ENCODE measurements at places on chromosomes 11 and 22.

DNA sequence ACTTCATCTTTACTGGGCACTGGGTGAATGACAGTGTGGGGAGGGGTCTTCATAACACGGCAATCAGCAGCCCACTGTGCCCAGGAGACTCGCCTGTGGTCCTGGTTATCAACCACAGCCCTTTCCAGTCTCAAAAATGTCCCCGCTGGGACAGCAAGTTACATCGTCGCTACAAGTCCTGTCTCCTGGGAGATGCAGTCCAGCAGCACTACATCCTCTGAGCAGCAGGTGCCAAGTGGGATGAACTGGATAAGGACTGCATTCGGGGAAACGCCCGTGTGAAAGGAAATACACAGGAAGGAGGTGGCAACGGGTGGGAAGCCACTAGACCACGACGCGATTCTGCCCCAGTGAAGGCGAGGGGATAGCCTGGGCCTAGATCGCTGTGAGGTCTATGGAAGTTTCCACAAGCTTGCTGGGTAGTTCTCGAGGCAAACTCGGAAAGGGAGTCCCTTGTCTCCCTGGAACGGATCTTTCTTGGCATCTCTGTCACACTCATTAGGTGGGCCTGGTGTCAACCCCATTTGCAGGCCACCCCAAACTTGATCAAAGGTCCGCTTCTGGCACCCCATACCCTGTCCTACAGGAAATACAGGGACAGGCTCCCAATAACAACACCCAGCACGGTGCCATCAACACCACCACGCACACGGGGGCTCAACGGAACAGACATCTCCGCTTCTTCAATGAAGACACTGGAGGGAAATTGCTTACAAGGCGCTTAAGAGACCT lies 4.4 kb downstream of the ASCL2 start:
- no peak for DNase-seq

GRCh38 chr11:46452918-46453517 lies 61.4 kb upstream of the CHRM4 start:
- no peak for DNase-seq

GRCh38 chr11:60530454-60531100 lies 15.4 kb downstream of the MS4A13 start:
- DNase-seq = no peak

- no peak for DNase-seq
Measured at GRCh38 chr11:114321621-114322257, 25.5 kb downstream of the NNMT start.

- no peak for DNase-seq
Measured at GRCh38 chr11:44952082-44952481, 1.4 kb upstream of the TP53I11 start.

GRCh38 chr11:124080327-124081001 lies 34.8 kb upstream of the VWA5A start:
- peak; percentile 36 for DNase-seq

GRCh38 chr11:121520243-121521144 lies 67.7 kb upstream of the SORL1-AS1 start:
- DNase-seq = no peak

DNA sequence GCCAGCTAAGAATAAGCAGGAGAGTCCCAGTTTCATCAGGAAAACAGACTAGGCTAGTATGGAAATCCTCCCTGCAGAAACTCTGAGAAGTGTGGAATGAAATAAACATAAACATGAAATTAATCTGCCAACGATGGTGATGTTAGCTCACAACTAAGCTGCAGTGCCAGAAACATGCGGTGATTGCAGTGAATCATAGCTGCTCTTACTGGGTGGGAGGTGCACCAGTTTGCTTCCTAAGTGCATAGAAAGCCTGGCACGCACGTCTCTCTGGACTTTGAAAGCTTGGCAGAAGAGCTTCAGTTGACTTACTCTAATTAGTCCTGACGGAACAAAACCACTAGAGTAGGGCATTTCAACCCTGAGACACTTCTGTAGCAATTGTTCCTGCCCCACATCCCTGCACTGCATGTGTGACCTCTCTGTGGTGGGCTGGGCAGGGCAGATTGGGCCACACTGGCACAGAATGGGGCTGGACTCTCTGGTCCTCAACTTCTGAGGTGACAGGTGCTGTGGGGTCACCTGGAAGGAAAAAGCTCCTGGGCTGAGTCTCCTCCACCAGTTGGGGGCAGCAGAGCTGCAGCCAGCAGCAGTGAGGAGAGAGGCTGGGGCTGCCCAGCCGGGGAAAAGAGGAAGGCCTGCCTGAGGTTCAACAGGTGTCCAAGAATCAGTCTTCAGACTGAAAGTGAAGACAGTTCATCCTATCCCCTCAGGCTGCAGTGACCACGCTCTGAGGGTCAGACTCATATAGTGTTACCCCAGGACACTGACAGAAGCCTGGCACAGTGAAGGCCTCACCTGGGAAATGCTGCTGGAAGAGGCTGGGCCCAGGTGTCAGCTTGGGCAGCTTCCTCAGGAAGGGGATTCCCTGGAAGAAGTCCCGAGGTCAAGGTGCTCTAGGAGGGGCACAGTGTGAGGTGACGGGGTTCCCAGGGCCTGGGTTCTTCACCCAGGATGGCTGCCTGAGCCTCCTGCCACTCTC lies 40.5 kb downstream of the GGTLC2 start:
- peak; percentile 37 for DNase-seq

- DNase-seq = no peak
Measured at GRCh38 chr11:128714881-128715280, 21.0 kb downstream of the FLI1 start.

DNA sequence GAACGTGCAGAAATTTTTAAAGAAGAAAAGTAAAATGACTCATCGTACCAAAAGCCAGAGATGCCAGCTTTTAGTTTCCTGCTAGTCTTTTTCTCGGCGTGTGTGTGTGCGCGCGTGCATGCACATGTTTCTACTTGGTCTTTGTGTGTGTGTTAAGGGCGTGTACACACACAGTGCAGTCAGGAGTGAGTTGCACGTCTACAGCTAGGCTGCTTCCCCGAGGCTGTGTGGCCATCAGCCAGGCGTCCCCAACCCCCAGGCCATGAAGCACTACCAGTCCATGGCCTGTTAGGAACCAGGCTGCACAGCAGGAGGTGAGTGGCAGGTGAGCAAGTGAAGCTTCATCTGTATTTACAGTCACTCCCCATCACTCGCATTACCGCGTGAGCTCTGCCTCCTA lies 36.4 kb downstream of the KCNQ1 start:
- DNase-seq = no peak

- DNase-seq = peak; percentile 1
Measured at GRCh38 chr11:37503411-37504059, 905.5 kb upstream of the RAG2 start.

DNA sequence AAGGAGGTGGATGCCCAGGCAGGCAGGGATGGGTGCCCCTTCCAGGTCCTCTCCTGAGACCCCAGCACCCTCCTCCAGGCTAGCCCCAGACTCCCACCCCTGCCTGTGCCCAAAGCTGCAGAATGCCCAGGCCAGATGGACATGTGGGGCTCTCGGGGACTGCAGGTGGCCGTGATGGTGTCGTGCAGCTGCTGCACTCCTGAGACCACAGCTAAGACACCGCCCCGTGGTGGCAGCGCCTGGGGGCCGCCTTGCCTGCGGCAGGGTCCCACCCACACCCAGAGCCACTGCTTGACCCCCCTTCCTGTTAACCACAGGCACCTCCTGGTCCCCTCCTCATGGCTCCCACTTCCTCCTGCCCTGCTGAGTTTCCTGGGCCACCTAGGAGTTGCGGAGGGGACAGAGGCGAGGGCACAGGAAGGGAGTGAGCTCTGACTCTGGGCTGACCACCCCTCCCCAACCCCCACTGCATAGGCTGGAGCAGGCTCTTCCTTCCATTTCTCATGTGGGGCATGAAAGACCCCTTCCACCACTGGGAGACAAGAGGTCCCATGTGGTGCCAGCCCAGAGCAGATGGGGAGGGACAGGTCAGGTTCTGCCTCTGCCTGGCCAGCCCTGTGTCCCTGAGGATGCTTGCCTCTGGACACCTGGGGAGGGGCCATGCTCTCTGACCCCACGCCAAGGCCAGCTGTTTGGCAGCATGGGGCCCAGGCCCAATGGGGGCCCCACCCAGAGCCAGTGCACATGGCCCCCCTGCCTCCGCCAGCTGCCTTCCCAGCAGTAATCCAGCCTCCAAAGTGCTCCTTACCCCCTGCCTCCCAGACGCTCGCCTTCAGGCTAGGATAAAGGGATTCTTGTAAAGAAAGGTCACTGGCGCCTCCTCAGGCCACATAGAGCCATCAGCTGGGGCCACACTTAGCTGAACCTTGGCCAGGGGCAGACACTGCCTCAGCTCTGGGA lies 29.3 kb downstream of the OSBPL5 start:
- peak; percentile 86 for DNase-seq

DNA sequence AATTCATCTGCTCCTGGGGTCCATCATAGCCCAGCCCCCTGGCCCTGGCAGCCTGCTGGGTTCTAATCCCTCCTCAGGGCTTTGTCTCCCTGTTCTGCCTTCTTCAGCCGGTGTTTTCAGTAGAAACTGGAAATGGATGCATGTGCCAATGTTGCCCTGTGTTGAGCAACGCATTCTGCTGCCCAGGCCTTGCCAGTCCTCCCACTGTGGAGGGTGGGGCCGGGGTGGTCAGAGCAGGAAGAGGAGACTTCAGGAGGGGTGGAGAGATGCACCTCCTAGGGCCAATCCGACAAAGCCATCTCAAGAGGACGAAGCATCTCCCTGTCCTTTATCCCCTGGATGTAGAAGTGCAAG lies 27.6 kb upstream of the ZBTB16 start:
- DNase-seq = no peak

GRCh38 chr11:83881428-83881827 lies 595.3 kb upstream of the CCDC90B start:
- no peak for DNase-seq

GRCh38 chr22:26320447-26320846 lies 108.6 kb upstream of the ASPHD2 start:
- DNase-seq = no peak

DNA sequence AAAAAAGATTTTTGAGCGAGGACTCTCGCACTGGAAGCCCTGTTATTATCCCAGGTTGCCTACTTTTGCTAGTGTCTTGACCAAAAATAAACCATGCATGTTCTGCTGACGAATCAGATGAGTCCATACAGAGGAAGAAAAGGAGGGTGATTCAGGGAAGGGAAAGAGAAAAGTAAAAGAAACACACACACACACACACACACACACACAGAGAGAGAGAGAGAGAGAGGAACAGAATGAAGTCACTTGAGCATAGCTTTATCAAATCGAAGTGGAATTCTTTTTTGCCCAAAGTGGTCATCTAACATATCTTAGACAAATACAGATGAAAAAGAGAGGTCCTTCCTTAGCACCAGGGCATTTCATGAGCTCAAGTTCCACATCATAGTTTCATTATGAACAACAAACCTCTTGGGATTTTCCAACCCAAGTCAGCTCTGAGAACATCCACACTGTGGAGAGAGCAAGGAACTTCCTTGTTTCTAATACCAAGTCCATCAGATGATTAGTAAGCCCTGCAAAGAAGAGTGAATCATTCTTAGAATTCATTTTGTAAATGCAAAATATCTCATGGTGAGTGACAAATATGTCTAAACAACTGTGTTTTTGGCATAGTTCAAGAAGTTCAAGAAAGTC lies 7.7 kb upstream of the MMP12 start:
- DNase-seq = no peak

GRCh38 chr11:23859087-23859486 lies 637.8 kb upstream of the LUZP2 start:
- DNase-seq = no peak

DNA sequence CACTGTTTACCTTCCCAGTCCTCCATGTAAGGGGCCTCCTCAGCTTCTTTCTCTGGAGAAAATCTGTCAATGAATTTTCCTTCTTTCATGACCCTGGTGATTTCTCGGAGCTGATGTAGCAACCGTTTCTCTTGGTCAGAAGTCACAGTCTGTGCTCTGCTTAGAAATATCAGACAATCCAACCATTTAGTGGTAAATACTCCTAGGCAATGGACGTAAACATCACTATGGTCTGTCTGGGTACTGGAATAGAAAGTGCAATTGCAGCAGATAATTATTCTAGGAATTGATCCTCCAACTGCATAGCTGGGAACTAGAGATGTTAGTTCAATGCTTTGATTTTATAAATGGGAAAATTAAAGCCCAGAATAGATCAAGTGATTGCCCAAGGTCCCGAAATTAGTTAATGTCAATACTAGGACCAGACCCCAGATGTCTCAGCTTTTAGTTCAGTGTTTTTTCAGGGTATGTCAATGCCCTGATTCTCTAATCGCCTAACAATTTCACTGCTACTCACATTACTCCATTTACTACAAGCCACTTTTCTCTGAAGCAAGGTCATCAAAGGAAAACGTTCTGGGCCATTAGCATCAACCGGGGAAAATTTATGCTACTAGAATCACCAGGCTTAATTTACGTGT lies 42.1 kb downstream of the RIC3 start:
- DNase-seq = no peak

DNA sequence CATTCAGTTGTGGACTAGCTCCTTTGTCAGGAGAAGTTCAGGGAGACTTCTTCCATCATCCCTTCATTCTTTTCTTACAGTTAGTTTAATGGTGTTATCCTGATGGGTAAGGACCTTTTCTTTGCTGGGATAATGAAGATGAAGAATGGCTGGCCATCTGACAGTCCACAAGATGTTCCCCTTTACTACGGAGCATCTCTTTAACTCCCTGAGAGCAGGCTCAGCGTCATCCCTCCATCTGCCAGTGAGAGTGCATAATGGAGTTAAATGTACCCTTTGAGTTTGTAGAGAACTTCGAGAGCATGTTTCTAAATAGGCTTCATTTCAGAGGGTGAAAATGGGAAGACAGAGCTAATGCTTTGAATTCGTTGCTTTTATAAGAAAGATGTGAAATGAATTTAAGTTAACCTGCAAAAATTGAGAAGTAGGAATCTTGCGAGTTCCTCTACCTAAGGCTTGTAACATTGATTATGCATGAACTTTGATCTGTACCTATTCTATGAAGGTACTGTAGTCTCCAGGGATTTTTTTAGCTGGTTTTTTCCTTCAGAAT lies 1.7 kb downstream of the EP300 start:
- peak; percentile 26 for DNase-seq

DNA sequence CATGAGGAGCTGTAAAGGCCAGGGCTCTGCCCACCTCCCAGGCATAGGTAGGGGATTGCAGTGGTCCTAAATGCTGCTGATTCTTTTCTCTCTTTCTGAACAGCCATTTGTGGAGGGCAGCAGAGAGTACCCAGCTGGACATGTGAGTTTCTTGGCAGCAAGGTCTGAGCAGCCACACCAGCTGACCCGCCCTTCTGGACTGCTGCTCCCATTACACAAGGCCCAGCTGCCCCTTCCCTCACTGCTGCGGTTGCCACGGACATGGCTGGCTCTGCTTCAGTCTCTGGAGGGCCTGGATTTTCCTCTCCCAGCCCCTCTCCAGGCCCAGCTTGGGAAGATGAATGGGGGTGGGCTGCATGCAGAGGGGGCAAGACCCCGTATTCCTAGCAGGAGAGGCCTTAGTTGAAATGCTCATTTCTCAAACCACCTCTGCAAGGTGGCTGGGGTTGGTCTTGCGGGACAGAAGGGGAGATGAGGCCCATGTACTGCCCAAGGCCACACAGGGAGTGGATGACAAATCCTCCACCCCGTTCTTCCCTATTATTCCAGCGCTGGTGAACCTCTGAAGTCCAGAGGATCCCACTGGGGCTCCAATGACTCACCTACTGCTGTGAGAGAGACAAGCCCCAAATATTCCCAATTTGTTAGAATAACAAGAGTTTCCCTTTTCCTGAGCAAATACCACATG lies 4.6 kb downstream of the LGALS12 start:
- no peak for DNase-seq

GRCh38 chr22:37039466-37039865 lies 12.1 kb upstream of the KCTD17 start:
- DNase-seq = no peak

- no peak for DNase-seq
Measured at GRCh38 chr11:134429106-134429505, 17.1 kb upstream of the B3GAT1 start.

Measured in mesendoderm (in vitro differentiated cells).